ENCODE measurements at places on chromosomes 11 and 22. TPM values are rescaled to one million over a fixed set of nuclear protein-coding genes. Genes with fewer than 3 reads are reported as not detected.

The ANO1 gene
- 15.9 TPM for total RNA-seq

The MMP8 gene
- total RNA-seq, result not detected

The IFITM1 gene
- 85.6 TPM for total RNA-seq

The SHISAL1 gene
- 8.6 TPM for total RNA-seq

The UBQLN3 gene
- total RNA-seq, result not detected

The RFPL2 gene
- total RNA-seq, result not detected

The TMEM86A gene
- total RNA-seq, result 3.3 TPM

The PHLDA2 gene
- 29.9 TPM for total RNA-seq

The LMNTD2 gene
- total RNA-seq, result 13.6 TPM

The PRG3 gene
- not detected for total RNA-seq

The NXPE4 gene
- total RNA-seq, result 142 TPM

The GAL3ST1 gene
- 17.4 TPM for total RNA-seq

The CHEK1 gene
- 15.0 TPM for total RNA-seq

The SYT13 gene
- 23.0 TPM for total RNA-seq

The APOL5 gene
- total RNA-seq, result not detected

Measured in left colon (tissue), 2 donors.